Activated CD8-positive, alpha-beta memory T cell treated with anti-CD3 and anti-CD28 coated beads for 48 hours (primary cell): ENCODE measurements at places on chromosomes 7 and 10.

DNA sequence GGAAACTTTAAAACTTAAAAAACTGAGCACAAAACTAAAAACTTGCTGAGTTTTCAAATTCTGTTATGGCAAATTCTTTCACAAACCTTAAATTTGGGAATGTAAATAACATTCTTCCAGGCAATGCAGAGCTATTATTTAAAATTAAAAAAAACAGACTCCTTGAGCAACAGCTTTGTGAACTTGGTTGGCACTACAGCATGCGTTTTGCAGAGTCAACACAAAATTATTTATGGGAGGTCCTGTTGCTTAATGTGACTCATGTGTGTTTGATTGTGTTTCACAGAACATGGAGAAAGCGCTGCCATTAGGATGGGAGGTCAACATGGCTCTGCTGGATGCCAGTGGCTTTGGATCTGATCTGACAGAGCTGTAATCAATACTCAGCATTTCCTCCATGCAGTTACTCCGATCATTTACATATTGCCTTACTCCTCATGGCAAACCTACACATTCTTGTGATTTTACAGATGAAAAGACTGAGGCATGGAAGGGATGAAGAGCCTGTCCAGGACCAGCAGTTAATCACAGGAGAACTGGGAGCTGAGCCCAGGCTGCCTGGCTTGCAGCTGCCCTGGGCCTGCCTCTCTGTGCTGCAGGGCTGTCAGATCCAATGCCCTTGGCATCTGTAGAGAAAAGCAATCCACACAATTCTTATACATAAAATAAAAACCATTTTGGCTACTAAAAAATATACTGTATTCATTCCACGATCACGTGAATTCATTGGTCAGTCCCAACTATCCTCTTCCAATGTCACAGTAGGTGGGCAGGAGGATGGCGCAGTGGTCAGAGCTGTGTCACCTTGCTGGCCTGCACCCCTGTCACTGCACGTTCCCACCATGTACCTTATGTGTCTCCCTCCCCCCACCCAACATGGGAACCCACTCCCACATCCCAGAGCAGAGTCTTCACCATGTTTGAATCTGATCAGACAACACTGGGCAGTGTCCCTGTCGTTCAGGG is 200.9 kb downstream of the CXCL12 start:
- DNase-seq = no peak

- DNase-seq = no peak
Observed at GRCh38 chr7:140675726-140676125, 3.0 kb downstream of the ADCK2 start.

GRCh38 chr7:151717415-151717814 is 159.5 kb downstream of the PRKAG2 start:
- DNase-seq = no peak

DNA sequence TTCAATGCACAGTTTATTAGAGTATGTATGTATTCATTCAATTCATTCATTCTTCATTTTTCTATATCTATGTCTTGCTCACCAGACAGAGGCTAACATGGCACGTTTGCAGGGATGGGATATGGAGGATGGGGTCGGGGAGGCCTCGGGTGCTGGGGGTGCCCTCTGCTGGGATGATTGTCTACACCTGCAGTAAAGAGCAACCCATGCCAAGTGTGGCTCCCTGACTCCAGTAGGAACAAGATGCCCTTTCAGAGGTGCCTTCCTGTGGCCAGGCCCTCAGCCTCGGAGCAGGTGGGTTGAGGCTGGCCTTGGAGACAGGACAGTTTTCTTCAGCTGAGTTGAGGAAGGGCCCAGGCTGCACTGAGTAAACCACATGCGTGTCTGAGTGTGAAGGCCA is 157.2 kb downstream of the SH2D4B start:
- DNase-seq = no peak

GRCh38 chr10:71736570-71736952 is 17.0 kb upstream of the C10orf105 start:
- no peak for DNase-seq
